ENCODE measurements at places on chromosomes 2 and 18. TPM values are rescaled to one million over a fixed set of nuclear protein-coding genes. Genes with fewer than 3 reads are reported as not detected.

GCKR gene
- 0.29 TPM for polyA plus RNA-seq

ZBTB7C gene
- 3.8 TPM for polyA plus RNA-seq

IL1RL1 gene
- polyA plus RNA-seq, result 0.83 TPM

SERPINB4 gene
- polyA plus RNA-seq, result 0.18 TPM

STK39 gene
- 21.9 TPM for polyA plus RNA-seq

ZRANB3 gene
- polyA plus RNA-seq, result 6.0 TPM

DCDC2C gene
- polyA plus RNA-seq, result 0.59 TPM

FBXO15 gene
- 0.99 TPM for polyA plus RNA-seq
